ENCODE measurements at places on chromosomes 13 and 19.

- no peak for DNase-seq
These were observed 72.5 kb downstream of the FREM2 start for GRCh38 chr13:38759390-38759789.

- no peak for DNase-seq
These were observed 18.2 kb upstream of the ZNF460 start for GRCh38 chr19:57262044-57262443.

DNA sequence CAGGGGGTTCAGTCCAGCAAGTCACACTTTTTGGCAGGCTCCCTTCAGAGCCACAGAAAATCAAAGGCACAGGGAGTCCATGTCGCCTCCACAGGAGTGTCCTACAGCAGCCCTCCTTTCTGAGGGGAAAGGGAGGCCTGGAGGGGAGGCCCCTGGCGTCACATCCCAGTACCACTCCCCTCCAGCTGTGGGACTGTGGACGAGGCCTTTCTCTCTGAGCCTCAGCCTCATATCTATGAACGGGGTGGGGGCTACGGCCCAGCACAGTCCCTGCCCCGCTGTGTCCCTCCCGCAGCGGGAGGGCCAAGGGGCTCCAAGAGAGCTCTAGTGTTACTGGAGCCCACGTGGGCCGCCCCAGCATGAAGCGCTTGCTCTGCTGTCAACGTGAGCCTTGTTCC, 23.8 kb downstream of the PEPD start:
- DNase-seq: peak; percentile 40

DNA sequence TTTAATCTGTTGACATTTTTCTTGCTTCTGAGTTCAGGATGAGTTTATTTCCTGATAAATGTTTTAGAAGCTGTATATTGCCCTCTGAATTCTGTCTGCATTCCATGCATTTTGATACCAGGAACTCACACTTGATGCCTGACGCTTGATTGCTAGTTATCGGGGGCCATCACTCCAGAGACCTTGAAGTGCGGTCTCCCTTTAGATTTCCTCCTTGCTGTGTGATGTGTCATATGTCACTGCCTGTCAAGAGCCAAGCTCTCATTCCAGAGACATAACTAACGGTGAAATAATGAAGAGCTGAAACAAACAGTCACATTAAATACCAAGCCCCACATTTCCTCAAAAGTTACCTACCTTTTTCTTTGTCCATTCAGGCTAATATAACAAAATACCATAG, 155.5 kb downstream of the TNFSF13B start:
- DNase-seq: no peak

- no peak for DNase-seq
These were observed 216.1 kb upstream of the TMTC4 start for GRCh38 chr13:100890645-100891044.

All from sigmoid colon (tissue), 7 donors.